Stimulated activated CD4-positive, alpha-beta T cell treated with anti-CD3 and anti-CD28 coated beads, Interleukin-1b, Interleukin-23, amount 100 ng/mL, for 1 hour (primary cell): ENCODE measurements at places on chromosomes 5 and 9.

GRCh38 chr9:36739373-36740116 is 166.8 kb downstream of the MELK start:
- no peak for DNase-seq

- no peak for DNase-seq
Measured at GRCh38 chr5:133130387-133131118, 78.7 kb downstream of the HSPA4 start.

GRCh38 chr5:91313757-91314673 is 69.1 kb downstream of the ARRDC3 start:
- peak; percentile 47 for DNase-seq

GRCh38 chr5:76291305-76292077 is 111.6 kb upstream of the IQGAP2 start:
- DNase-seq, result no peak

GRCh38 chr9:130935648-130936271 is 3.3 kb downstream of the FIBCD1 start:
- no peak for DNase-seq

DNA sequence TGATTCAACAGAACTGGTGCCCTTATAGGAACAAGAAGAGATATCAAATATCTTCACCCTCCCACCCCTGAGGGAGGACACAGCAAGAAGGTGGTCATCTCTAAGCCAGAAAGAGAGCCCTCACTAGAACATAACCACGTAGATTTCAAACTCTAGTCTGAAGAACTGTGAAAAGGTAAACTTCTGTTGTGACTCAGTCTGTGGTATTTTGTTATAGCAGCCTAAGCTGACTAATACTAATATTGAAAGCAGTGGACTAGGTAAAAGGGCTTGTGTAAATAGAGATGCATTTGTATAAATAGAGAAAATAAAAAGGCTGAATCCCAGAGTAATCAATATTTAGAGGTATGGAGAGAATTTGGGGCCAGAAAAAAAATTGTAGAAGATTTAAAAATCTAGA is 157.6 kb upstream of the CCNH start:
- DNase-seq, result no peak

GRCh38 chr9:16712787-16713186 is 157.7 kb downstream of the BNC2 start:
- DNase-seq, result no peak

DNA sequence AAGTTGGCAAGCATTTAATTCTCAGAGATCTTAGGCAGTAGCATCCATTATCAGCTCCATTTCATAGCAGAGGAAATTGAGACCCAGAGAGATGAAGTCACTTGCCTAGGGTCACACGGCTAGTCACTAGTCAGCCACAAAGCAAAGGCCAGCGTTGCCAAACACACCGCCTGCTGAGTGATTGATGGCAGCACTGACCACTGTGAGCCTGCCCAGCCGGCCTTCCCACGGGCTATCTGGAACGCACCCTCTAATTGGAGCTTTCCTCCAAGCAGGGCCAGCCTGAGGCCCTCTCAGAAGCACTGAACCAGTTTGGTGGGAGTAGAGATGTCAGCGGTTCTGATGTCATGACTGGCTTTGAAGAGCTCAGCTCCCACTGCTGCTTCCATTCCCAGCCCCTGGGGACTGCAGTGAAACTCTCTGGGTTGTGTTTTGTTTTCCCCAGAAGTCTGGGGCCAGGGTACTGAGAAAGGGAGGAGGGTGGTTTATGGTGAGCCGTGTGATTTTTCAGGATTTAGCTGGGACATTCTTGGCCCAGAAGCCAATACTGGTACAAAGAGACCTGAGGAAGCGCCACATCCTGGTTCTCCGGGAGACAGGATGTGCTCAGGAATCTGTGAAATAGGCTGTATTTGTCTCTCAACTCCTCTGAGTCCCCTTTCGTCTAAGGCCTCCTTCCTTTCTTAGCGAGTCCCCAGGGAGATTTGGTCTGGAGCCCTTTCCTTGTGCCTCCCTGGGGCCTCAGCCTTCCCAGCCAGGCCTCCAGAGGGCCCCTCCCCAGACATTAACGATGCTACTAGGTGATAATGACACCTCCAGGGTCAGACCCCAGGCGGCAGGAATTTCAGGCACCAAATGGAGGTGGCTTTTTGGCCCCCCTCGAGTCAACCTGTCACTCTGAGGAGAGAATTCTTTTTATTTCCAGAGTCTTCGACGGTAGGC is 44.5 kb downstream of the SPRY4 start:
- no peak for DNase-seq

- DNase-seq, result peak; percentile 52
Measured at GRCh38 chr5:151150471-151151262, 6.9 kb downstream of the ANXA6 start.

- no peak for DNase-seq
Measured at GRCh38 chr5:90477073-90477472, 2.4 kb downstream of the POLR3G start.

- DNase-seq, result no peak
Measured at GRCh38 chr9:14372437-14373335, 58.7 kb upstream of the NFIB start.

GRCh38 chr5:109155625-109156024 is 254.1 kb downstream of the PJA2 start:
- no peak for DNase-seq

GRCh38 chr9:34520096-34520495 is 2.7 kb downstream of the ENHO start:
- DNase-seq, result no peak

GRCh38 chr5:151026679-151027078 is 6.3 kb downstream of the GPX3 start:
- no peak for DNase-seq

DNA sequence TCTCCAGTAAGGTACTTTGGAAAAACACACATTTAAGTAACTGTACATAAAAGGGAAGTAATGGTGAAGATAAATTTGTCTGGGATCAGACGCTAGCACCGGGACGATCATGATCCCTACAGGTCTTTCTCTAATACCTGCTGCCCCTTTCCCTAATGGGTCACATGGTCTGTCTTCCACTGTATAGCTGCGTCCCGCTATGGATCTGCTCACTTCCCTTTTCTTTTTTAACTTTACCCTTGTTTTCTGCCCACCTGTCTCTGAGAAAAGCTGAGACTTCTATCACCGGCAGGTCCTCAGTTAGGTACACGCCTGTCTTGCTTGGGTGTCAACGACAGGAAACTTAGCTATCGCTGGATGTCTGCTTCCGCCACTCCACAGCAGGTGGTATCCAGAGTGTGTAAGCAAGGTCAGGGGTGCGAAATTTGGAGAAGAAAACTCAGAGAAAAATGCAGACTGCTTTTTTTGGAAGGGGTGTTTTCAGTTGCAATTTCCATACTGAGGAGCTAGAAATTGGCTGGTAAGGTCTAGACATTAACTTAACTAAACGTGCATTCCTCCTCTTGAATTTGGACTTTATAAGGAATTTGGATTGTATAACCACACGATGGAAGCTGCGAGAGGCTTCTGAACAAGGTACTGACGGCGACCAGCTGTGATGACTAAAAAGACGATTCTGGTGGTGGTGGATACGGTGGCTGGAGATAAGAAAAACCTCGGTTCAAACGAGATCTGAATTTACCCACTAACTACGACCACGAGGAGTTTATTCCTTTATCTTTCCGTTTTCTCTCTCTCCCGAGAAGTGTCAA is 1.1 kb upstream of the ICE1 start:
- DNase-seq, result no peak

GRCh38 chr9:79663300-79663699 is 91.5 kb downstream of the TLE4 start:
- DNase-seq, result no peak

DNA sequence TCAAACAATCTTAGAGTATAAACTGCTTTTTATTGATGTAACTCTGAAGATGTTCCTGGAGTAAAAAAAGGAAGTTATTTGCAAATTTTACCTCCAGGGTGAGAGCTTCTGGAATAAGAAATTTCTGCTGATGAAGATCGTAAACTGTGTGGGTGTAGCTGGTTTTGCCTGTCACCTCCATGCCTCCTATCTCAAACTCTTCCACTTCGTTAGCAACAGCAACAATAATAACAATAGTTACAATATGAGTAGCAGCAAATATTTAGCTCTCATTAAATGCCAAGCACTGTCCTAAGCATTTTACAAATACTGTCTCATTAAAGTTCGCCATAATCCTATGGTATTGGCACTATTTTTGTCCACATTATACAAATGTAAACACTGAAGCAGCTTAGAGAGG is 57.9 kb downstream of the GCNT1 start:
- no peak for DNase-seq

- DNase-seq, result no peak
Measured at GRCh38 chr9:7794196-7794595, 5.4 kb downstream of the DMAC1 start.

- DNase-seq, result no peak
Measured at GRCh38 chr9:118809160-118809625, 560.0 kb downstream of the BRINP1 start.

DNA sequence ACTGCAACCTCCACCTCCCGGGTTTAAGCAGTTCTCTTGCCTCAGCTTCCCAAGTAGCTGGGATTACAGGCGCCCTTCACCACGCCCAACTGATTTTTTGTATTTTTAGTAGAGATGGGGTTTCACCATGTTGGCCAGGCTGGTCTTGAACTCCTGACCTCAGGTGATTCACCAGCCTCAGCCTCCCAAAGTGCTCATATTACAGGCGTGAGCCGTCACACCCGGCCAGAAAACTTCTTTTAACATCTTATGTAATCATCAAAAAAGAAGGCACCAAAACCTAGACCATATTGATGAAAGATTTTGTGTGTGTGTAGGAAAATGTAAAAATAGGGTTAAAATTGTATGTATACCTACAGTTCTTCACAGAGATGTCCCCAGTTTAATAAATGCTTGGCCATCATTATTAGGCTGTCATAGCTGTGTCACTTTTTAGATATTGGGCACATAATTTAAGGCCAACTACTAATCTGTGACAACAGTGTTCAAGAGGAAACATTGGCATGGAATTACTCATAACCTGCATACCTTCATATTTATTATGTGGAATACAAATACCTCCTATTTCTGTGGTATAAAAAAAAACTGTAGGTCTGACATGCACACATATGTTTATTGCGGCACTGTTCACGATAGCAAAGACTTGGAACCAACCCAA is 44.4 kb downstream of the RAD50 start:
- no peak for DNase-seq

GRCh38 chr9:32503008-32503407 is 23.0 kb downstream of the RIGI start:
- DNase-seq, result no peak
